ENCODE measurements at places on chromosomes 5 and 9. TPM values are rescaled to one million over a fixed set of nuclear protein-coding genes. Genes with fewer than 3 reads are reported as not detected.

Gene C5orf46
- not detected for total RNA-seq

Gene HTR1A
- not detected for total RNA-seq

Gene FOXD4
- 0.23 TPM for total RNA-seq

Gene GAPVD1
- 48.6 TPM for total RNA-seq

DNA sequence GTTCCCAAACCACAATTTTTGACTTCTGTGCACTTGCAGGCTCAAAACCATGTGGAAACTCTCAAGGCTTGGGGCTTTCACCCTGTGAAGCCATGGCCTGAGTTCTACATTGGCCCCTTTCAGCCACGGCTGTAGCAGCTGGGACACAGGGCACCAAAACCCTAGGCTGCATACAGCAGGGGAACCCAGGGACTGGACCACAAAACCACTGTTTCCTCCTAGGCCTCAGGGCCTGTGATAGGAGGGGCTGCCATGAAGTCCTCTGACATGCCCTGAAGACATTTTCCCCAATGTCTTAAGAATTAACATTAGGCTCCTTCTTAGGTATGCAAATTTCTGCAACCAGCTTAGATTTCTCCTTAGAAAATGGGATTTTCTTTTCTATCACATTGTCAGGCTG, 312.1 kb upstream of the TUSC1 start:
- no peaks in the 10 kb centered on the region for H3K27me3 ChIP-seq
- no peak for DNase-seq
- H3K36me3 ChIP-seq, result no peaks in the 10 kb centered on the region
- H3K27ac ChIP-seq, result no peak overlapping the region
- H3K4me1 ChIP-seq, result no peaks in the 10 kb centered on the region

DNA sequence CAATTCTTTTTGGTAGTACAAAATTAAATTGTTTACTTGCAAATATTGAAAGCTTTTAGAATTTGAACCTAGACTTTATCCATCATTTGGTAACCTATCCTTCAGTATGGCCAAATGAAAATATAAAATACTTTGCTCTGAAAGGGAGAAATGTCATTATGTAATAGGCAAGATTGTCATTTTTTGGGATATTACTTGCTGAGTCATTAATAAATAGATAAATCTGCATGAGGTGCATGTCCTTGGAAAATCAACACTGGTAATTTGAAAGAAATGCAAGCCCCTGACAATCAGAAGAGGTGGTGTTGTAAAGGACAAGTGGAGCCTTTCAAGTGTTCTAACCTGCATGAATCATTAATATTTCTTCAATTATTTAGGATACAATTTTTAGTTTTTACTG, 231.8 kb upstream of the CCNG1 start:
- no peaks in the 10 kb centered on the region for H3K27me3 ChIP-seq
- DNase-seq, result no peak
- H3K36me3 ChIP-seq, result no peaks in the 10 kb centered on the region
- H3K4me1 ChIP-seq, result no peaks in the 10 kb centered on the region
- H3K4me3 ChIP-seq, result no peak overlapping the region

DNA sequence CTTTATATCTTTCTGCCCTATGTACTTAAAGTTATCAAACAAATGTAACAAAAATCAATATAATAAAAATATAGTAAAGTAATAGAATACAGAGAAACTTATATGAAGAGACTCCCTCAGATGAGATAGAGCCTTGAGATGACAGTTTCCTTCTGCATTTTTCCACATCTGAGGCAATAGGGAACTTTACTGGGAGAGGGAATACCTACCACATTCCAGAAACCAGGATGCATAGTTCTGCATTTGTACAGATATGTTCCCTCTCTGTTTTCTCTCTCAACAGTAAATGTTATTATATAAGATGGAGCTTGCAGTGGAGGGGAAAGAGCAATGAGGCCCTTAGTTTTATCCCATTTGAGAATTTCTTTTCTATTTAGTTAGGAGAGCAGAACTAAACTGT, 109.6 kb upstream of the KCNN2 start:
- no peaks in the 10 kb centered on the region for H3K36me3 ChIP-seq
- H3K27me3 ChIP-seq, result no peaks in the 10 kb centered on the region
- H3K27ac ChIP-seq, result no peak overlapping the region
- no peak for DNase-seq
- no peak overlapping the region for H3K4me3 ChIP-seq
- H3K4me1 ChIP-seq, result no peaks in the 10 kb centered on the region

- no peaks in the 10 kb centered on the region for H3K4me1 ChIP-seq
- H3K36me3 ChIP-seq, result no peaks in the 10 kb centered on the region
- no peak overlapping the region for H3K4me3 ChIP-seq
- H3K27me3 ChIP-seq, result no peaks in the 10 kb centered on the region
- no peak overlapping the region for H3K27ac ChIP-seq
Measured at GRCh38 chr9:37301042-37301853, 121.2 kb upstream of the GRHPR start.

- no peaks in the 10 kb centered on the region for H3K4me1 ChIP-seq
- no peaks in the 10 kb centered on the region for H3K27me3 ChIP-seq
- no peaks in the 10 kb centered on the region for H3K36me3 ChIP-seq
- no peak for DNase-seq
Measured at GRCh38 chr9:125467116-125467740, 205.6 kb downstream of the GAPVD1 start.

DNA sequence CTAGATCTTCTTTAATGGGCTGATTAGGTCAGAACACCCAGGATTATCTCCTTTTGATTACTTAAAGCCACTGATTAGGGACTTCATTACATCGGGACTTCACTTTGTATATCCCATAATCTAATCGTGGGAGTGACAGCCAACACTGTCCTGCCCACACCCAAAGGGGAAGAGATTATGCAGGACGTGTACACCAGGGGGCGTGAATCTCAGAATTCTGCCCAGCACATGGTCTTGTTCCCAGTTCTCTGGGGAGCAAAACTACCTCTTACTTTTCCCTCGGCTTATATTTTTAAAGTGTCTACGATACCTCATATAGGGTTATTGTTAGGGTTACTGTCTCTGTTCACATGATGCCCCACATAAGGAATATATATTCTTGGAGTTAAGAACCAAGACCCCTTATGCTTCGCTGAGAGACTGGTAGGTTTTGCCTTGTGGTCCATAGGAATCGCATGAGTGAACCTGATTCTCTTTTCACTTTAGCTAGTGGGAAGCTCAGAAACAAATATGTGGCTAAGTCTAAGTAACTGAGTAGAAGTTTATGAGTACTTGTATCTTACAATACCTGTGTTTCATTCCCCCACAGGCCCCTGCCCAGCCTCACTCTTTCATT, 192.7 kb downstream of the GNA14 start:
- H3K4me1 ChIP-seq, result no peaks in the 10 kb centered on the region
- DNase-seq, result no peak
- no peaks in the 10 kb centered on the region for H3K36me3 ChIP-seq
- no peak overlapping the region for H3K4me3 ChIP-seq
- H3K27me3 ChIP-seq, result no peaks in the 10 kb centered on the region
- no peak overlapping the region for H3K27ac ChIP-seq

DNA sequence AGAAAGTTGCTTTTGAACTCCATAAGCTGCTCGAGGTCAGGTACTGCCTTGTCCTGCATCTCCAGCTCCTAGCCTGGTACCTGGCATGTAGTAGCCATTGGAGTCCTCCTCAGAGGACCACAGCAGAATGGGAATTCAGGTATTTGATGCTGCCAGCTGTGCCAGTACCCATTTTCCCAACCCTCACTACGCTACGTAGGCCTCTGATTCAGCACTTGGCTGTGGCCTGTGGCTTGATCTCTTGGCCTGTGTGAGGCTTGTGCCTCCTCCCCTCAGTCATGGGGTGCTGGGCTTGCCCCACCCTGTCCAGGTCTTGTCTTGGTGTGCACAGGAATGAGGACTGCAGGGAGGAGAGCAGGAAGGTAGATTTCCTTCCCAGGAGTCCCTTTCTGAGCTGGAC, 11.8 kb downstream of the OTULIN start:
- no peak overlapping the region for H3K27ac ChIP-seq
- peaks cover 3% of the 10 kb centered on the region for H3K36me3 ChIP-seq
- no peak for DNase-seq
- H3K4me1 ChIP-seq, result peaks cover 13% of the 10 kb centered on the region

DNA sequence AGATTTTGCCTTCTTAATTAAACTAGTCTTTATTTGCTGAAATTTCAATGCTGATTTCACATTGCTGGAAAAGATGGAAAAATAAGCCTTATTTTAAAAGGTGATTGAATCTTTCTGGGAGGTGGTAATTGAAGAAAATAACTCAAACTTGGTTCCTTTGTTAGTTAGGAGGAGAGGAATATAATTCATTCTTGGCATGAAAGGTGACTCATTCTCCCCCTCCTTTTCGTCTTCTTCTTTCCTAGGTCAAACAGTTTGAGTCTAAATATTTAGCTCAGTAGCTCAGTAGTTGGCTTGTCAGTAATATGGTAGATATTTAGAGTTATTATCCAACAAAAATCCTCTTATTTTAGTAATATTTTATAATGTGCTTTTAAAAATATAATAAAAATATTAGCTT, 353.9 kb upstream of the MEF2C start:
- DNase-seq, result no peak
- no peaks in the 10 kb centered on the region for H3K27me3 ChIP-seq
- H3K36me3 ChIP-seq, result no peaks in the 10 kb centered on the region
- H3K4me3 ChIP-seq, result no peak overlapping the region
- H3K27ac ChIP-seq, result no peak overlapping the region

- H3K4me1 ChIP-seq, result no peaks in the 10 kb centered on the region
- H3K27me3 ChIP-seq, result no peaks in the 10 kb centered on the region
- no peak for DNase-seq
- H3K4me3 ChIP-seq, result no peak overlapping the region
- peaks cover 33% of the 10 kb centered on the region for H3K36me3 ChIP-seq
Measured at GRCh38 chr5:69275563-69275962, 40.9 kb downstream of the CDK7 start.

DNA sequence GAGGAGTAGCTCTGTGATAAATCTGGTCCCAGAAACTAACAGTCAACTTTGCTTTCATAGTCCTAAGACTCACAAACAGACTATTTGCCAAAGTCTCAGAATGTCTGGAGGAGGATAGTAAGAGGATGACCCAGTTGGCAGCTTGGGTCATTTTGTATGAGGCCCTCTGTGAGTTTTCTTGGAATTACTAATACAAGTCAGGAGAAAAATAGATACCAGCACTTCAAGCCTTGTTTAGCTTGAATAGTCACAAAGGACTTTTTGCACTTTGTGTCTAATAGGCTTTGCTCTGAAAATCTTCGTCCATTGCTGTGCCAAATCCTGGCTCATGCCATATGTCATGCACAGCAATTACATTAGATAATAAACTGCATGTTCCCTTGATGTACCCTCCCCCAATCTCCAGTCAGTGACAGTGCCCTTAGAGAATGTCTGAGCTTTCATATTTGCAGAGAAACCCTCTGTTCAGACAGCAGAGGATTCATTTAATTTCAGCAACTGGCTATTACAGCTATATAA, 612.8 kb downstream of the CSNK1G3 start:
- H3K27me3 ChIP-seq, result no peaks in the 10 kb centered on the region
- H3K4me1 ChIP-seq, result no peaks in the 10 kb centered on the region
- no peak for DNase-seq
- H3K27ac ChIP-seq, result no peak overlapping the region
- no peak overlapping the region for H3K4me3 ChIP-seq

- H3K27me3 ChIP-seq, result no peaks in the 10 kb centered on the region
- no peak overlapping the region for H3K27ac ChIP-seq
- H3K4me1 ChIP-seq, result no peaks in the 10 kb centered on the region
- H3K4me3 ChIP-seq, result no peak overlapping the region
- no peaks in the 10 kb centered on the region for H3K36me3 ChIP-seq
Measured at GRCh38 chr9:81999806-82000205, 11.2 kb downstream of the SPATA31D1 start.

Data from Panc1 (cell line).